ENCODE measurements at places on chromosomes 6 and 20.
A peak's percentile ranks its signal among the peaks of the same experiment; 100 is the strongest.

- no peak for DNase-seq
These were observed 69.8 kb upstream of the FAM184A start for GRCh38 chr6:119148098-119148824.

DNA sequence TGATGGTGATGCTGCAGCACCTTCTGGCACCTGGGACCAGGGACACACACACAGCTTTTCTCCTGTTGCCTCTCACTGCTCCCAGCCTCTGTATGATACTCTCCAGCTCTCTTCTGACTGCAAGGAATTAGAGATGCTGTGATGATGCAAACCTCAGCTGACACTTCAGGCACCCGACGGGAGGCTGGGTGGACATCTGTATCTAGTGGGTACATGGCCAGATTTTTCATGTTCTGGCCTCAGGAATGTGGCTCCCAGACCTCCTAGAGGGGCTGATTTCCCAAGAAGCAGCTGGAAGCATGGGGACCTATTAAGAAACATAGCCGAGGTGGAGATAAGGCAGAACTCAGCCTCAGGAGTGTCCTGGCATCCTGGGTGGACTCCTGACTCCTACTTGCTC, 6.8 kb upstream of the EPB41L1 start:
- DNase-seq: no peak

DNA sequence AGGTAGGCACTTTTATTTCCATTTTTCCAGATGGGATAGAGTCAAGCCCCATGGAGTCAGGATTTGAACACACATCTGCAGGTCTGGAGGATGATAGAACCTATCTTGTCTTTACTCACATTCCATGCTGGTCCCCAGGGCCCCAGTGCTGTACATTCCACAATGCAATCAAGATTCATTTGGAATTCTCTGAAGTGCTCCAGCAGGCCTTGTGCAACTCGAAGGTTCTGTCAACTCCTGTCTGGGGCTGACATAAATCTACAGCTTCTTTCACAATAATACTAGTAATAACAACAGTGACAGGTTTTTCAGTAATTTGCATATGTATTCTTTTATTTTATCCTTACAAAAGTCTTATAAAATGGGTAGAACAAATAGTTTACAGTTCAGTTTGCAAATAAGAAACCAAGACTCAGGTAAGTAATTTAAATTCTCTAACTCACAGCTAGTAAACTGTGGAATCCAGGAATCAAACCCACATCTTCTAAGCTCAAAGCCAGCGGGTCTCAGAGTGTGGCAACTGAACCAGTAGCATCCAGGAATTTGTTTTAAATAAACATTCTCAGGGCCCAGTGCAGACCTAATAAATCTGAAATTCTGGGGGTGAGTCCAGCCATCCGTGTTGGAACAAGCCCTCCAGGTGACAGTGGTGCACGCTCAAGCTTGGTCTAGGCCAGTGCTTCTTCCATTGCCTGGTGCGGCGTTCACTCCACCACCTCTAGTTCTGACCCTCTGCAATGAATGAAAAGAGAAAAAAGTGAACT, 137.0 kb upstream of the TNFAIP3 start:
- DNase-seq: no peak

- no peak for DNase-seq
These were observed 37.5 kb downstream of the PTK7 start for GRCh38 chr6:43113431-43114260.

DNA sequence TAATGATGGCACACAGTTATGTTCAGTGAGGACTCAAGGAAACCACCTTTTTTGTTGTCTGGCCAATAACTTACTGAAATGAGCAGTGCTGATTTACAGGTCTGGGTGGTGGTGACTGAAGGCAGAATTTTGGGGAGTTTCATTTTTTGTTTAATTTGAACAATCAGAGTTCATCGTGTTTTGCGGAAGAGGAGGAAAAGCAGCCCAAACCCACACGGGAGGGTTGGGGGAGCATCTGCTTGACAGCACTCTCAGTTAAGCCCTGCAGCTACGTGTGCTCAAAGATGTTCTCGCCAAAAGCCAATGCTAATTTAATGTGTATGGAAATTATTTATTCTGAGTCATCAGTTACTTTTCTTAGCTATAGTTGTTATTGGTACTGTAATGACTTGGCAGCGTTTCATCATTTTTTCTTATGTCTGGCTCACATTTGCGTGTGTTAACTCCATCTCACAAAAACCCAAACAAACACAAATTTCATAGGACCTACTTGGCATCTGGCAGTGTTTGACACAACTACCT, 89.2 kb downstream of the UST start:
- no peak for DNase-seq

DNA sequence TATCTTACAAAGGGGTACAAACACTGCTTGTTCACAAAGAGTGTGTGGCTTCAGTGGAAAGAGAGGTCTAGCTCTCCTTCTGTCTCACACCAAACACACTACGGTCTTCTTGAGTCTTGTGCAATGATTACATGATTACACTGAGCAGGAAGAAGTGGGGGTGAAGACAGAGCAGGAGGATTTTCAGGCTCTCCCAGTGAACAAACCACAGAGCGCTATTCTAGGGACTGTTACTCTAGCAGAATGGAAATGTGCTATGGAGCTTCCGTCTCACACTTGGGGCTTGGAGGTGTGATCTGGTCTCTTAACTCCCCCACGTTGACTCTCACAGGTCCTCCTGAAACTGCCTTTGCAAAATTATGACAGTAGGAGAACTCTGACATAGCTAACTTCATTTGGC, 203.4 kb downstream of the MYLK4 start:
- DNase-seq: no peak

GRCh38 chr6:19269341-19269898, 567.8 kb upstream of the ID4 start:
- DNase-seq: no peak

DNA sequence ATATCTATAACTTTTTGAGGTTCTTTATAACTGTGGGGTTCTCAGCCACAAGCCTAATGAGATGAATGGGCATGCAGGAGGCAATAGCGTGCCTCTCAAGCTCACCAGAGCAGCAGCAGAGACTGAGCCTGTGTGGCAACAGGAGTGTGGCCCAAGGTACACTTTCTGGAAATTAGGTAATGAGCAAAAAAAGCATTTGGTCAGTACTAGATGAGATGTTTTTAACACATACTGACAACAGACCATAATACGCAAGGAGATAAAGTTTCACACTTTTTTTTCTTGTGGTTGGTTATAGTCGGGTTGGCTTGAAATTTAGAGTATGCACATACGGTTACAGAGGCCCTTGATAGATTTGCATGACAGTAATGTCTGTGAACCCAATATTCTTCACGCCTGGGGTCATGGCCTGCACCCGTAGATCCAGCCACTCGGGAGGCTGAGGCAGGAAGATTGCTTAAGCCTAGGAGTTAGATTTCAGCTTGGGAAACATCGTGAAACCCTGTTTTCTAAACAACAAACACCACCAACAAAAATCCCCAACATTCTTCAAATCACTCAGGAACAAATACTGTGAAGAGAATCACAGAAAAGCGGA, 300.1 kb downstream of the GMDS start:
- DNase-seq: no peak

DNA sequence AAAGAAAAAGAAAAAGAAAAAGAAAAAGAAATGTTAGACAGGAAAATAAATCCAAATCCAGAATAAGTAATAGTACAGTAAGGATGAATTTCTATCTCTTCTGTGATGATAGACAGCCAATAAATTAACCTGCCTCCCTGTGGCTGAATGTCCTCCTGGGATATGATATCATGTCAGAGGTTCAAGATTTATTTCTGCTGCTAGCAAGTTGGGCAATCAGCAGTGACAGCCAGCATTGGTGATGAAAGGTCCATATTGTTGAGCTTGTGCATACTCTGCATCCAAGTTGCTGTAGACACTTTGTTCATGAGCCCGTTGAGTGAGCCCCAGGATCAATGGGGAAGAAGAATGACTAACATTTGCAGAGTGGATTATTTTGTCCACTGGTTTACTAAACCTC, 44.9 kb upstream of the CEP85L start:
- DNase-seq: no peak

- DNase-seq: peak; percentile 56
These were observed 26.4 kb upstream of the PTGIS start for GRCh38 chr20:49594143-49594930.

DNA sequence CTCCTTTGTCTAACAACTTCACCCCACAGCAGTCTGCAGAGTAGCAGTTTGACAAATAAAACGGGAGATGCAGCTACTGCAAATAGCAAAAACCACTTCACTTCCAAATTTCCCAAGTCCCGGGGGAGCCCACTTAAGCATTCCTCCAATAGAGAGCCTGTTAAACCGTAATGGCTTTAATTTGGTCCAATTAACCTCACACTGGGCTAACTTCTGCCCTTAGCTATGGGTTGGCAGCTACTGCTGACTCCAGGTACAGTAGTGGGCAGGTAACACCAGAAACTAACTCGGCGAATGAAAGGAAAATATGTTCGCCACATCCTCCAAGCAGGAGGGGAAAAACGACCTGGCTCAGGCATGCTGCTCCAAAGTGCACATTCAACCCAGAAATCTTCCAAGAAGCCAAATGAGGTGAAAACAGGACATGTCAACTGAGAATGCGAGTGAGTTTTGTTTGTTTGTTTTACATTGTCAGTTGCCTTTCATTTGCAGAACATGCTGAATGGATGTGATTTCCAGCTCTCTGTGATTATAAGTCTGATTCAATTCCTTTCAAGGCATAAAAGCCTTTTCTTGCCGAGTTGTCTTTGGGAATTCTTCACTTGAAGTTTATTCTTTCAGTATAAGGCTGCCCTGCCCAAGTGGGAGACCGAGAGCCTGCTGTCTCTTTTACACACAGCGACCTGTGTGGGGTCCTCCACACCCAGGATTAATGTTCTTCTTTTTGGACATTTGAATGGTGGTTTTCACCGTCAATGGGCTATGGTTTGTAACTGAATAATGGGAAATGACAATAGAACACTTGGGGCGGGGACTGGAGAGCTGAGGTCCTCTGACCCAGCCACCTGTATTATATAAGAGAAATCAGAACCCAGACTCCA, 117.3 kb upstream of the ARMC2 start:
- DNase-seq: no peak

GRCh38 chr6:97717086-97717485, 434.1 kb upstream of the MMS22L start:
- DNase-seq: no peak

DNA sequence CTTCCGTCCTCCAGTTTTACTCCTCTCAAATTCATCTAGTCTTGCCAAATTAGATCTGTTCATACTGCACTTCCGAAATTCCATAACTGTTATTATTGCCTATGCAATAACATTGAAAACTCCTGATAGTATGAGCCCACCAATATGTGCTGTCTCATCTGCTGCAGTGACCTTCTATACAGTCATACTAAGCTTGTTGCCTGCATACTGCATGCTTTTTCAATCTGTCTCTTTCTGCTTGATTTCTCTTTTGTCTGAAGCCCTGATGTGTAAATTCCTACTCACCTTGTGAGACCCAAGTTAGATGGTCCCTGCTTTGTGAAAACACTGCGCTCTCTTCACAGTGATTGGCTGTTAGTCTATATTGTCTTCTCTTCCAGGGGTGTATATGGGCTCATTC, 1.1 kb downstream of the TBP start:
- DNase-seq: no peak

GRCh38 chr6:31797588-31797987, 2.0 kb upstream of the VARS1 start:
- no peak for DNase-seq

GRCh38 chr6:37482606-37483251, 17.0 kb downstream of the CCDC167 start:
- DNase-seq: no peak

- DNase-seq: no peak
These were observed 157.3 kb downstream of the SYCP2 start for GRCh38 chr20:59776059-59776603.

Measured in activated CD8-positive, alpha-beta memory T cell treated with anti-CD3 and anti-CD28 coated beads for 48 hours (primary cell).